ENCODE measurements at places on chromosomes 13 and 19. TPM values are rescaled to one million over a fixed set of nuclear protein-coding genes. Genes with fewer than 3 reads are reported as not detected.

GRCh38 chr13:30829833-30830637 lies 76.0 kb upstream of the MEDAG start:
- DNase-seq: no peak
- no peak overlapping the region for H3K4me3 ChIP-seq
- peaks cover 24% of the 10 kb centered on the region for H3K4me1 ChIP-seq

- H3K27ac ChIP-seq: peak overlapping the region; percentile 97
- peak overlapping the region; percentile 78 for H3K4me3 ChIP-seq
- no peaks in the 10 kb centered on the region for H3K27me3 ChIP-seq
- DNase-seq: peak; percentile 99
- peaks cover 12% of the 10 kb centered on the region for H3K4me1 ChIP-seq
Observed at GRCh38 chr19:18932216-18932841, 8.7 kb downstream of the HOMER3 start.

Gene DGKH
- total RNA-seq: 8.8 TPM

GRCh38 chr19:1650650-1651567 lies 1.5 kb downstream of the TCF3 start:
- H3K27me3 ChIP-seq: no peaks in the 10 kb centered on the region
- H3K27ac ChIP-seq: peak overlapping the region; percentile 95
- H3K36me3 ChIP-seq: peaks cover 22% of the 10 kb centered on the region
- H3K4me3 ChIP-seq: peak overlapping the region; percentile 94
- peaks cover 5% of the 10 kb centered on the region for H3K4me1 ChIP-seq

GRCh38 chr19:40609561-40610395 lies 8.6 kb downstream of the LTBP4 start:
- H3K36me3 ChIP-seq: peaks cover 3% of the 10 kb centered on the region
- no peak overlapping the region for H3K27ac ChIP-seq
- DNase-seq: peak; percentile 96

DNA sequence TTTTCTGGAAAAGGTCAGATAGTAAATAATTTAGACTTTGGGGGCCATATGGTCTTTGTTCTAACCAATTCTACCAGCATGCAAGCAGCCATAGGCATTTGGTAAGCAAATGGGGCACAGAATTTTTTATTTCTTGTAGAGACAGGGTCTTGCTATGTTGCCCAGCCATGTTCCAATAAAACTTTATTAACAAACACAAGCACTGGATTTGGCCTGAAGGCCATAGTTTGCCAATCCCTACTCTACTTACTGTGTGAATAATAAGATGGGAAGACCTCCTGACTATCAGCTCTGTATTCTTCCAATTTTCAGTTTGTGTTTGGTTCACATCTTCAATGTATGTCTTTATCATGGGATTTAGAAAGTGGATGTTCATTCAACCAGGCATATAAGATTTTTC lies 53.0 kb upstream of the SERP2 start:
- no peak overlapping the region for H3K4me3 ChIP-seq
- H3K27me3 ChIP-seq: no peaks in the 10 kb centered on the region
- H3K27ac ChIP-seq: no peak overlapping the region
- H3K4me1 ChIP-seq: no peaks in the 10 kb centered on the region

GRCh38 chr13:106462710-106463109 lies 72.8 kb downstream of the EFNB2 start:
- no peak overlapping the region for H3K4me3 ChIP-seq
- H3K27me3 ChIP-seq: no peaks in the 10 kb centered on the region
- H3K36me3 ChIP-seq: no peaks in the 10 kb centered on the region
- peaks cover 4% of the 10 kb centered on the region for H3K4me1 ChIP-seq
- no peak overlapping the region for H3K27ac ChIP-seq

- no peaks in the 10 kb centered on the region for H3K4me1 ChIP-seq
- H3K27ac ChIP-seq: no peak overlapping the region
- no peak for DNase-seq
- no peaks in the 10 kb centered on the region for H3K36me3 ChIP-seq
- H3K4me3 ChIP-seq: no peak overlapping the region
- H3K27me3 ChIP-seq: peaks cover 1% of the 10 kb centered on the region
Observed at GRCh38 chr19:35316560-35316959, 12.4 kb upstream of the CD22 start.

Gene GPR18
- not detected for total RNA-seq

Gene EIF3K
- 416 TPM for total RNA-seq

DNA sequence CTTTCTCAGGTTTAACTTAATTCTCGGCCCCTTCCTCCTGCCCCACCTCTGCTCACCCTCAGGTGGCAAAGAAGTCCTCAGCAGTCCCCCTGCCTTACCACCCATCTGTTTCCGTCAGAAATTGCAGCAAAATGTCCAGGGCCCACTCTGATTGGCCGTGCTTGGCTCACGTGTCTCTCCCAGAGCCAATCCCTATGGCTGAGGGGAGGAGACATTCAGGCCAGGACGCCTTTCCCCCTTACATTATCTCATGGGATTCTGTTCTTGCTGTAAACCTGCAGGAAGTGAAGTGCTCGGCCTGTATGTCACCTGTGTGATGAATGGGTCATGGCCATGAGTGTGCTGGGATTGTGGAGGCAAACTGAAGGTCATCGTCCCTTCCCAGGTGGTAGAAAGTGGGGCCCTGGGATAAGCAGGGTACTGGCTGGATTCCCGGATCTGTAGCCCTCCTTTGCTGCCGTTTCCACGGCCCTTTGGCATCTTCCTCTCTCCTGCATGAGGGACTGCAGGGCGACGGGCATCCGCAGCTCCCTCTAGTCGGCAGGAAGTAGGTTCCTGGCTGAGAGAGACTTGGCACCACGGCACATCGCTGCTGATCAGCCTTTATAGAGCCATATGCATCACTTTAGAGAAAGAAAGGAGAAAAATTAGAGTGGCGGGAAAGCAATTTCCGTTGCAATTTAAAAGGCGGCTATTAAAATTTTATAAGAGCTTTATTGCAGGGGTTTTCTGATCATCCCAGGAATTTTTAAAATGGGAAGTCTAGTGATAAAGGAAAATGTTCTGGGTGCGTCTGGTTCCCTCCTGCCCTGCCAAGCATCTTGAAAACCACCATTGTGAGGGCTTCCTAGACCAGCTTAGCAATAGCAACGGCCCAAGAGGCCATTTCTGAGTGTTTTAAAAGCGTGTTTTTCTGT lies 118.2 kb downstream of the SIPA1L3 start:
- peak overlapping the region; percentile 78 for H3K27ac ChIP-seq
- H3K4me1 ChIP-seq: peaks cover 22% of the 10 kb centered on the region
- DNase-seq: peak; percentile 53
- H3K27me3 ChIP-seq: no peaks in the 10 kb centered on the region
- no peak overlapping the region for H3K4me3 ChIP-seq

GRCh38 chr19:54189145-54189734 lies at the start of gene MBOAT7:
Gene MBOAT7, minus strand, starts transcription at chr19:54189580. Its CDS starts 1,072 bp downstream, at chr19:54188508.
- peak within 1 kb of the TSS; percentile 100 for H3K27ac ChIP-seq
- peaks cover 35% of the 10 kb centered on the region for H3K4me1 ChIP-seq
- H3K27me3 ChIP-seq: peaks cover 3% of the 10 kb centered on the region
- no peak for DNase-seq

Gene FFAR1
- total RNA-seq: not detected

GRCh38 chr13:46698910-46699460 lies 98.0 kb downstream of the ESD start:
- peaks cover 23% of the 10 kb centered on the region for H3K36me3 ChIP-seq
- H3K4me1 ChIP-seq: no peaks in the 10 kb centered on the region
- H3K27me3 ChIP-seq: no peaks in the 10 kb centered on the region
- DNase-seq: no peak

- H3K4me3 ChIP-seq: no peak overlapping the region
- H3K36me3 ChIP-seq: no peaks in the 10 kb centered on the region
- H3K27me3 ChIP-seq: no peaks in the 10 kb centered on the region
- no peak overlapping the region for H3K27ac ChIP-seq
- no peak for DNase-seq
- H3K4me1 ChIP-seq: peaks cover 8% of the 10 kb centered on the region
Observed at GRCh38 chr19:30523791-30524190, 151.6 kb downstream of the ZNF536 start.

Gene ETV2
- total RNA-seq: 1.7 TPM

Gene CLEC4G
- total RNA-seq: 0.66 TPM

GRCh38 chr13:58165617-58166016 lies 534.1 kb downstream of the PCDH17 start:
- no peaks in the 10 kb centered on the region for H3K36me3 ChIP-seq
- H3K27ac ChIP-seq: no peak overlapping the region
- H3K4me3 ChIP-seq: no peak overlapping the region
- H3K27me3 ChIP-seq: no peaks in the 10 kb centered on the region
